ENCODE measurements at places on chromosomes 1 and 21.
A peak's percentile ranks its signal among the peaks of the same experiment; 100 is the strongest.

- no peak for DNase-seq
Measured at GRCh38 chr1:196302420-196302819, 305.8 kb downstream of the KCNT2 start.

- DNase-seq = no peak
Measured at GRCh38 chr21:42236014-42236413, 17.1 kb downstream of the ABCG1 start.

DNA sequence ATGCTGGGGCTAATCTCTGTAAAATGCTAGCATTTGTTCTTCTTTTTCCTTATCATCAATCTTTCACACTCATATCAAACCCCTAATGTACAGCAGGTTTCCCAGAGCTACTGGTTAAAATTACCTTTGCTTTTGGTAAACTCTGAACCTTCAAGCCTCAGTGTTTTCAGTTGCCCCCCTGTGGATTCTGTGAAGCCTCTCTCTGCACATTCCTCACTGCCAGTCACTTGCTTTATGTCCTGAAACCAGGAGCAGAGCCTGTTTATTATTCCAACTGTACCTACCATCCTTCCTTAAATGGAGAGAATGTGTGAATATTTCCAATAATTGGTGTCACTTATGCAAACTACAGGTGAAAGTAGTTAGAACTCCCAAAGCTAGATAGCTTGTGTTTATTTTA, 134.2 kb downstream of the NEK7 start:
- DNase-seq = no peak

DNA sequence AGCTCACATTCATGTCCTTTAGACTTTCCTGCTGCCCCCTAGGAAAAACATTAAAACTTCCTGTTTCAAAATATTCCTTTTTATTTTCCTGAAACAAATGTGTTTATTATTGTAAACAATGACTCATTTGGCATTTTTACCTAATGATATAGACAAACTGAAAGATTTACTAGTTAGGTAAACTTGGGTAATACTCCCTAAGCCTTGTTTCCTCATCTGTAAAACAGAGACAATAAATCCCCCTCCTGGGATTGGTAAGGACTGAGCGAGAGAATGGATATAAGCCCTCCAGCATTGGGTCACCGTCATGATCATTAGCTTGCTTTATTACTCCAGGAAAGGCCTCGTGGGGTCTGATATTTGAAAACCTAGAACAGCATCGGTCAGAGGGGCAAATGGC, 59.8 kb downstream of the LPAR3 start:
- DNase-seq = no peak

- DNase-seq = no peak
Measured at GRCh38 chr1:40917995-40918711, 56.0 kb upstream of the CITED4 start.

- DNase-seq = no peak
Measured at GRCh38 chr1:150441121-150441520, 46.1 kb upstream of the TARS2 start.

DNA sequence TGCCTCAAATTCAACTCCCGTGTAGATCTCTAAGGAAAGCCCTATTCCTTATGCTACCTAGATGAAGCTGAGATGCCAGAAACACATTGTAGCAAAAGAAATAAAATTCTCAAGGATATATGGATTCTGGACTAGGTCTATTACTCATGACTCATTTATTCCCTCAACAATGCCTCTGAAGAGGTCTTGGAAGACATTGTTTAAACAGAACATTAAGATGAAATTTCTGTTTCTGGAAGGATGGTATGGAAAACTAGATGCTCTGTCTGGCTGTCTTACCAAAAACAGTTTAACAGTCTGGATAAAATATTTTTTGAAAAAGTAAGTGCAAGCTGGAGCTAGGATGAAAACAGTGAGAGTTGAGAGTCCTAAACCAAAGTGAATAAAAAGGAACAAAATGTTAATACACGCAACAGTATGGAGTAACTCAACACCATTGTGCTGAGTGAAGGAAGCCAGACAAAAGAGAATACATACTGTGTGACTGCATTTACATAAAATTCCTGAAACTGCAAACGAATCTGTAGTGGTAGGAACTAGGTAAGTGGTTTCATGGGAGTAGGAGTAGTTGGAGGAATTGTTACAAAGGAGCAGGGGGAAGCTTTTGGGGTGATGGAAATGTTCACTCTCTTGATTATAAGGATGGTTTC, 59.3 kb upstream of the GNG12 start:
- DNase-seq = no peak

DNA sequence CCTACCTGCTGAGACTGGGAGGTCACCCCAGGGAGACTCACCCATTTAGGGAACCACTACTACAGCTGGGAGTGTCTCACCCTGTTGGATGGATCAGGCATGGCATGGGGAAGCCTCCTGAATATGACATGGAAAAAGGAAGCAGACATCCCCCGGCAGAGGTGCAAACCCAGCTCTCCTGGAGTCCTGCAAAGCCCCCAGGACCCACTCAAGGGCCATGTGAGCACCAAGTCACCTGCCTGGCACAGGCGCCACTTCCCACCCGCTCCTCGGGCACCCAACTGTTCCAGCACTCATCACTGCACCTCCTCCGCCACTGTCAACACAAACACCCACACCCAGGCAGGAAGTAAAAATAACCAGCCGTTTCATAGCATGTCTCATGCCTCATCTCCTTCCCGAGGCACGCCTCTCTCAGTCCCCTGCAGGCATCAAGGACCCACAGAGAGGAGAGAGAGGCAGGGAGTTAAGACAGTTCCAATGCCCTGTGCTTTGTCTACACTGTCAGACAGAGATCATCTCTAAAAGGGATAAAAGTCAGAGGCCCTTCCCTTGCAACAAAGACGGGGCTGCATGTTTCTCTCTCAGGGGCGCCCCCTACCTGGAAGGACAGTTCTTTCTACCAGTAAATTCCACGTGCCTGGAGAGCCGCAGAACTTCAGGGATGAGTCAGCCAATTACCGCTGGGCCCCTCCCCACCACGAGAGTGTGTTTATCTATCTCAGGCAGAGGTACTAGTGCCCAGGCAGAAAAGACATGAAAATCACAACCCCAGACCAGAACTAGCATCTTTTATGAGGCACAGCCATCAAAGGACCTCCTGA, 150.1 kb upstream of the SOD1 start:
- peak; percentile 69 for DNase-seq

- DNase-seq = no peak
Measured at GRCh38 chr1:204645666-204646065, 39.9 kb downstream of the LRRN2 start.
